Left lobe of liver (tissue), 2 donors: ENCODE measurements at places on chromosomes 2 and 18. TPM values are rescaled to one million over a fixed set of nuclear protein-coding genes. Genes with fewer than 3 reads are reported as not detected.

- no peak for DNase-seq
Observed at GRCh38 chr2:27381577-27382181, 1.1 kb upstream of the ZNF513 start.

GRCh38 chr2:102803041-102803896, 41.4 kb downstream of the TMEM182 start:
- no peak for DNase-seq

The MOCOS gene
- total RNA-seq, result 27.4 TPM

- no peak for DNase-seq
Observed at GRCh38 chr2:134625311-134625710, 93.5 kb downstream of the TMEM163 start.

The CNTNAP5 gene
- total RNA-seq, result not detected

GRCh38 chr2:194301946-194302345, 1355.1 kb upstream of the SLC39A10 start:
- no peak for DNase-seq

The MRPL44 gene
- 22.0 TPM for total RNA-seq

DNA sequence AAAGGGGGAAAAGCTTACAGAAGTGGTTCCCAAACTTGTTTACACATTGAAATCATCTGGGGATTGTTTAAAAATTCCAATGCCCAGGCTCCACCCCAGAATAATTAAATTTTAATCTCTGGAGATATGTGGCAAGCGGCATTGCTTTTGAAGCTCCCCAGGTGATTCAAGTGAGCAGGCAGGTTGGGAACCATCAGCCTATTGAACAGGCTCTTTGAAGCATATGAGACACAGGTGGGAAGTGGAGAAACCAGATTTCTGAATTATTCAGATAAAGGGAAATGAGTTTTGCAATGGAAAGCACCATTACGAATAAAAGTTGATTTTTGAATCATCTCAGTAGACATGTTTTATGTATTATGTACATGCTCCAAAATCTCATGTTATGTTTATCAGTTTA, 57.6 kb upstream of the NOSTRIN start:
- no peak for DNase-seq

DNA sequence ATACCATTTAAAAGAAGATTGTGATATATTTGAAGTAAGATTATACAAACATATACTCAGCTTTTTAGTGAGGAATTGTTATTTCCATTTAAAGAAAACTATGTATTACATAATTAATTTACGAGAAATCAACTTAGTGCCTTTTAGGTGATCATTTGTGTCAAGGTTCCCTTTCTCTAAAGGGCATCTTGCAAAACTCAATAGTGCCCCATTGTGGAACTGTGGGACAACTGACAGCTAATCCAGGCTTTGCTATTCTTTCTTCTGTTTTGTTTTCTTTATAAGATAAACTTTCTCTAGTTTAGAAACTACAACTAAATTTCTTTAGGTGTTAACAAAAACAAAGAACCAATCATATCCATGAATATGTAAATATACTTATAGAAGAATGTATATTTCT, 24.3 kb upstream of the VIT start:
- DNase-seq, result no peak

DNA sequence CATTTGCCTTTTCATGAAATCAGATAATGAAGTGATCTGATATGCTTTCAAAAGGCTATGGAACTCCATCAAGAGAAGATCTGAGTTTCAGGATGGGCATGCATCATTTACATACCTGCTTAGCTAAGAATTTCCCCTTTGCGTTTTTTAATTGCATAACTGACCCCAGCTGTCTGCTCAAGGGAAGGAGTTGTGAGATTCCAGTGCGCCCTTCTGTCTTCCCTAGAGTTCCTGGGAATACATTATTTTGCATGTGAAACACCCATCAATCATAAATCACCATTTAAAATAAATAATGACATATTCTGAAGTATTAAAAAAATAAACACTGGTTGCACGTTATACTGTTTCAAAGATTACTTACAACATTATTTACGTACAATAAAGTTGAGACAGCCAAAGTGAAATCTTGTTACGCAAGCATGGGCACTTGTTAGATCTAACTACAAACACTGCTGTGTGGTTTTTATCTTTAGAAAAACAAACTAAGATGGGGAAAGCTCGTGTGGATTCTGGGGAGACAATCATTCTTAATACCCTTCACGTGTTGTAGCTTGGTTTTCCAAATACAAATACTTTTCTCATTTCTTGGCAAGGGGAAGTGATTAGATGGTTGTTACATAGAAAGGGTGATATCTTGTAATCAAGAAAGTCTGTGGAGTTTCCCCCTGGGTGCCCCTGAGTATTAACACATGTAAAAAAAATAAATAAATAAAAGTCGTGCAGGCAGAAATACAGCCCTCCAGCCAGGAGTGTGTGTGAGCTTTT, 125.7 kb upstream of the LMAN1 start:
- DNase-seq, result no peak
